Pericardium fibroblast (primary cell): ENCODE measurements at places on chromosomes 6 and 20. TPM values are rescaled to one million over a fixed set of nuclear protein-coding genes. Genes with fewer than 3 reads are reported as not detected.

The MRAP2 gene
- total RNA-seq, result not detected in 2 replicates

The MCHR2 gene
- not detected in 2 replicates for total RNA-seq

The CAGE1 gene
- total RNA-seq, result not detected in 2 replicates

The SLC22A7 gene
- total RNA-seq, result not detected in 2 replicates

The OR10C1 gene
- not detected in 2 replicates for total RNA-seq

The TRMT11 gene
- 9.9 and 14.1 TPM in 2 replicates for total RNA-seq

The DUSP15 gene
- 0.09 and 0.70 TPM in 2 replicates for total RNA-seq

The FABP7 gene
- not detected in 2 replicates for total RNA-seq

The MAP7 gene
- 0.12 TPM in 1 of 2 replicates, not detected in the other for total RNA-seq

The PLCB4 gene
- 0.23 and 0.26 TPM in 2 replicates for total RNA-seq

The MMP24OS gene
- 19.1 and 33.4 TPM in 2 replicates for total RNA-seq

The ATP6V1G2 gene
- 2.7 and 7.2 TPM in 2 replicates for total RNA-seq

The CHD6 gene
- 12.4 and 15.9 TPM in 2 replicates for total RNA-seq

The WDR27 gene
- total RNA-seq, result 9.0 and 17.0 TPM in 2 replicates

The SRSF3 gene
- total RNA-seq, result 134 and 175 TPM in 2 replicates

The NHLRC1 gene
- total RNA-seq, result 1.5 and 1.6 TPM in 2 replicates

The PLAGL1 gene
- total RNA-seq, result 47.9 and 65.9 TPM in 2 replicates

The GPX5 gene
- total RNA-seq, result not detected in 2 replicates

The CCN2 gene
- 203 and 665 TPM in 2 replicates for total RNA-seq

The MAS1 gene
- total RNA-seq, result under 0.01 TPM in 1 of 2 replicates, not detected in the other

The FLRT3 gene
- total RNA-seq, result 13.2 and 13.3 TPM in 2 replicates

The SFTA2 gene
- not detected in 2 replicates for total RNA-seq

The MATN4 gene
- total RNA-seq, result 1.6 TPM in 1 of 2 replicates, not detected in the other

The SPDEF gene
- not detected in 2 replicates for total RNA-seq

The WFDC2 gene
- not detected in 2 replicates for total RNA-seq

The EMILIN3 gene
- 0.09 and 1.2 TPM in 2 replicates for total RNA-seq

The DLL1 gene
- 1.8 TPM in 1 of 2 replicates, not detected in the other for total RNA-seq

The CTCFL gene
- total RNA-seq, result 0.23 TPM in 1 of 2 replicates, not detected in the other

The BPI gene
- 0.12 TPM in 1 of 2 replicates, not detected in the other for total RNA-seq

The RSPH9 gene
- 0.47 and 1.2 TPM in 2 replicates for total RNA-seq

The PSORS1C2 gene
- not detected in 2 replicates for total RNA-seq

The TBXT gene
- not detected in 2 replicates for total RNA-seq

The RAB44 gene
- total RNA-seq, result not detected in 2 replicates

The OPN5 gene
- not detected in 2 replicates for total RNA-seq

The TLDC2 gene
- not detected in 2 replicates for total RNA-seq

The KHDC1L gene
- not detected in 2 replicates for total RNA-seq

The ZNF76 gene
- 12.3 and 16.1 TPM in 2 replicates for total RNA-seq
